ENCODE measurements at places on chromosomes 2 and 18.

DNA sequence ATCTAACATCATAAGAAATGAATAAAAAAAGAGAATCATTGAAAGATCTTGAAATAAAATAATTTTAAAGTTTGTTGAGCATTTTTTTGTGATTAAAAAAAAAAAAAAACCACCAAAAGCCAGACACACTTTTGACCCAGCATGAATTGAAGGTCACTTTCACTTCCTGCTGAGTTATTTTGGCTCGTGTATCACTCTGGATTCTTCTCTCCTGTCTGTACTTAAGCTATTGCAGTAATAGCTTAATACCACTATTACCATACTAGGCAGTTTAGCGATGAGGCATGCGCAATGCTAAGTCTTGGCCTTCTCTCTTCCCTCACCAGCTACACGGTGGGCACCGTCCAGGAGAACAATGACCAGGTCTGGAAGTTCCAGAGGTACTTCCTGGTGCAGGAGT lies 54.5 kb upstream of the SPP2 start:
- DNase-seq: no peak

DNA sequence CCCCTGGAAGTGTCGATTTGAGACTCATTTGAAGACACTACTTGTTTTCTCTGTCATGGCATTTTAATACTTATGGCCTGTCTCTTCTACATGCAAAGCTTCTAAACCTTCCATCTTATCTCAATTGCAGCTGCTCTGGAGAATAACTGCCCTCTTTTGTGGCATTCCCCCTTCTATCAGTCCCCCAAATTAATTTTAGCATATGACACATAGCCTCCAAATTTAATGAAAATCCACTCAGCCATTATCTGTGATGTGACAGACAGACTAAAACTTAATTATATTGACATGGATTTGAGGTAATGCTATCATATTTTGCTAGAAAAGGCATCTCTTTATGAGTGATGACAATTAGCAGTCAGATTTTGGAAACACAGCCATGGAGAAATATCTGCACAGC lies 71.2 kb downstream of the LRRTM1 start:
- no peak for DNase-seq

GRCh38 chr18:67815280-67815679 lies 298.8 kb upstream of the DSEL start:
- DNase-seq: no peak

DNA sequence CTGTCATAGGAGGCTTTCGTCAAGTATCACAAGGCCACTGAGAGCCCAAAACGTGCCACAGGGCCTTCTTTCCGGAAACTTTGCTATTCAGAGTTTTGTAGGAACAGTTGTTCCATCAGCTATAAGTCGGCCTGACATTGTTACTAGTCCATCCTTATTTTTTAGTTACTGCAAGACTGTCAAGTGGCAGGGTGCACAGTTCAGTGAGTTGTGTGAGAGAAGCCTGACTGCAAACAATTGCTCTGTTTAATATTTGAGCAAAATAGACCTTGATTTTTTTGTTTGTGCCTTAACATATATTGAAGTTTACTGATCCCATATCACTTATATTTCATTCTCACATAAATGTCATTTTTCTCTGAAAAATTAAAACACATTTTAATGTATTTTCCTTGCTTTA lies 110.1 kb downstream of the GALNT1 start:
- no peak for DNase-seq

DNA sequence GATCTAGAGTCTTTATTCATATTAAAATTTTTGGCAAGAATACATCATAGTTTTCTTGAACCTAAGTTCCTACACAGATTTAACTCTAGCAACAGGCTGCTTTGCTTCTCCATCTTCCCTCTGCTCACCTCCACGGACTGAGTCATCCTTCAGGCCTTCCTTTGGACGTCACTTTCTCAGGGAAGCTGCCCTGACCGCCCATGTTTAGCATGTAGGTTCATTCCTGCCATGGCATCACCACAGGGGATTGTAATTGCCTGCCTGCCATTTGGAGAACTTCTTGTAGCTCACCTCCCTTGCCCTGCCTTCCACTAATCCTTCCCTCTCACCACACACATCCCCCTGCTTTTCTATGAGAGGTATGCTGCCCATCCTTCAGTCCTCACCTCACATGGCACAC lies 43.9 kb upstream of the B3GNT2 start:
- DNase-seq: no peak

DNA sequence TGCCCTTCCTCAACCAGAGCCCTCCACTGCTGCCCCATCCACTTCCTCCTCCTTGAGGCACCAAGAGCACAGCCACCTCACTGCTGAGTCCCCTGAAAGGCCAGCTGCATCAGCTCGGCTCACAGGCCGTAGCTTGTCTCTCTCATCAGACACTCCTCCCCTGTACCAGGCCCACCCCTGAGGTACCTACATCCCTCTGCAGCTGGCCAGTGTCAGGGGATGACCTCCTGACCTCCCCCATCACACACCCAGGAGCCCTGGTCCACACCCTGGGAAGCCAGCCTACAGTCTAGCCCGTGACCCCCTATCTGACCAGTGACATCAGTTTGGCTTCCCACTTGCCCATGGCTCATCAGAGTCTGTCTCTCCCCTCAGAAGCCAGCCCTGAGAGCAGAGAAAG lies 205.6 kb downstream of the TNS1 start:
- DNase-seq: peak; percentile 12

- no peak for DNase-seq
These were observed 205.8 kb downstream of the PDE1A start for GRCh38 chr2:182220998-182221397.

- DNase-seq: no peak
These were observed 6.0 kb upstream of the LCLAT1 start for GRCh38 chr2:30441023-30441422.

- no peak for DNase-seq
These were observed 18.7 kb downstream of the ITPRID2 start for GRCh38 chr2:181910028-181910831.

DNA sequence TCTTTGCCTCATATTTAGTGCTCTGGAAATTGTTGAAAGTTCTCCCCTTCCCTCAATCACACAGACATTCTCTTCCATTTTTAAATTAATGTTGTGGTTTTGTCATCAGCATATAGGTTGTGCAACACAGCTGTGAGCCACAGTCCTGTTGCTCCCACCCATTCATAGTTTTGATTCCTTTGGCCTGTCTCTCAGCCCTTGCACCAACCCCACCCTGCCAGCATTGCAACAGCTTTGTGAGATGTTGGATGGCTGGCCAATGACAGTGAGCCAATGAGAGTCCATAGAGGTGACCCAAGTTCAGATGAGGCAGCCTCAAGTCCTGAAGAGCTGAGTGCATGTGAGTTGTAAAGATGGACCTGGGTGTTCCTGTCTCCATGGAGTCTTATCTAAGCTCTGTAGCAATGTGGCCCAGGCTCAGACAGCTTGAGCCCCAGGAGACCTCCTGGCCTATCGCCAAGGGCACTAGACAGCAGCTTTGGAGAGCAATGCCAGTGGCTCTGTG lies 775.5 kb downstream of the RNF144A start:
- no peak for DNase-seq

- no peak for DNase-seq
These were observed 24.2 kb upstream of the E2F6 start for GRCh38 chr2:11490194-11490593.

- no peak for DNase-seq
These were observed 625.6 kb downstream of the EPHA4 start for GRCh38 chr2:220946552-220946951.

DNA sequence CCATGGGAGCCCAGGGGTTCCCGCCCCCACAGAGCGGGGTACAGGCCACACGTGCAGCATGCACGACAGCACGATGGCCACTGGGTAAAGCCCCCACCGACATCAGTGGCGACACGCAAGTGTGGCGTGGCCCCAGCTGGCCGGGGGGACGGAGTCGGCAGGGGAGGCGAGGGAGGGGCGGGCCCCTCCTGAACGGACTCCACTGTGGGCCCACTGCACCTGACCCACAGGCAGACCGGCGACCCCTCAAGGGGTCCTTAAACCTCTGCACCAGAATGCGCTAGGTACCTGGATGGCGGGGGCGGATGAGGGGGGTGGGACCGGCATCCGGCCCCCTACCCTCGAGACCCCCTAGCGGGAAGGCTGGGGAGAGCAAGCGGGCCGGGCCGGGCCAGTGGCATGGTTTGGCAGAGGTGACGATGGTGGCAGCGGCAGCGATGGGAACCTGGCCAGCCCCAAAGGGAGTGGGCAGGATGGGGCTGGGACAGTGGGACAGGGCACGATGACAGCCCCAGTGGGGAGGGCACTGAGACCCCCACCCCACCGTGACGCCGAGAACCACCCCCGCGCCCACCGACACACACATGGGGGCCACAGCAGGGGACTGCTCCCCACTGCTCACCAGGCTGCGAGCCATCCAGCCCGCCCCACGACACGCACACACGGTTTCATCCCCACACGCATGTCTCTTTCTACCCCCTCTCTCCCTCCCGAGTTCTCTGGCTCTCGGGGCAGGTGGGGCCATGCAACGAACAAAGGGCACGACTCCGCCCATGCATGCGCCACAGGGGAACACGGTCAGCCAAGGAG lies 91.9 kb upstream of the ANKRD30BL start:
- DNase-seq: no peak

DNA sequence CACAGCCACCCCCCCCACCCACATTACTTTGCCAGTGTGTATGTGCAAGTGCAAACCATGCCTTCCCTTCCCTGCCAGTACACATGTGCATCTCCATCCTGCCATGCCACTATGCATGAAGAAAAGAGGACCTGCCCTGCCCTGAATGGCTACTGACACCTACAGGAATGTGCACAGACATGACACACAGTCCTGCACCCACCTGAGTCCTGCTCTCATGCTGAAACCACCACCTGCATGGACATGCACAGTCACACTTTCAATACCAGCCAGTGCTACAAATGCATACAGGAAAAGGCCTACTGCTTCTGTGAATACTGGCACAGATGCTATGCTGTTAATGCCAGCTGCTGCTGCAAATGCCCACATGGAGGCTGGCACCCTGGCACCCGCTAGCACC lies 334.4 kb upstream of the DLGAP1 start:
- DNase-seq: no peak

DNA sequence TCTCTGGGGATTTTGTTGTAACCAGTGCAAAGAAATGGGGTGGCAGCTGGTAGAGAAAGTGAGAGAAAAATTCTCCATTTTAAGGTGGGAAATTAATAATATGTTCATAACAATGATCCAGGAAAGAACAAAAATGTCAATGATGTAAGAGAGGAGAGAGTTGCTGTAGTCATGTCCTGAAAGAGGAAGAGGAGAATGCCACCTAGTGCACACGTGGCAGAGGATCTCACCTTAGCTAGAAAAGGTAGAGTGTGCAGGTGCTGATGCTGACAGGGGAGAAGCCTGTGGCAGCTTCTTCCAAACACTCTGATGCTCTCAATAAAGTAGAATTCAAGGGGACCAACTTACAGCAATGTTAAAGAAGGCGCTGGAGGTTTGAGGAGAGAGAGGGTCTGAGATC lies 282.9 kb upstream of the PKDCC start:
- no peak for DNase-seq

DNA sequence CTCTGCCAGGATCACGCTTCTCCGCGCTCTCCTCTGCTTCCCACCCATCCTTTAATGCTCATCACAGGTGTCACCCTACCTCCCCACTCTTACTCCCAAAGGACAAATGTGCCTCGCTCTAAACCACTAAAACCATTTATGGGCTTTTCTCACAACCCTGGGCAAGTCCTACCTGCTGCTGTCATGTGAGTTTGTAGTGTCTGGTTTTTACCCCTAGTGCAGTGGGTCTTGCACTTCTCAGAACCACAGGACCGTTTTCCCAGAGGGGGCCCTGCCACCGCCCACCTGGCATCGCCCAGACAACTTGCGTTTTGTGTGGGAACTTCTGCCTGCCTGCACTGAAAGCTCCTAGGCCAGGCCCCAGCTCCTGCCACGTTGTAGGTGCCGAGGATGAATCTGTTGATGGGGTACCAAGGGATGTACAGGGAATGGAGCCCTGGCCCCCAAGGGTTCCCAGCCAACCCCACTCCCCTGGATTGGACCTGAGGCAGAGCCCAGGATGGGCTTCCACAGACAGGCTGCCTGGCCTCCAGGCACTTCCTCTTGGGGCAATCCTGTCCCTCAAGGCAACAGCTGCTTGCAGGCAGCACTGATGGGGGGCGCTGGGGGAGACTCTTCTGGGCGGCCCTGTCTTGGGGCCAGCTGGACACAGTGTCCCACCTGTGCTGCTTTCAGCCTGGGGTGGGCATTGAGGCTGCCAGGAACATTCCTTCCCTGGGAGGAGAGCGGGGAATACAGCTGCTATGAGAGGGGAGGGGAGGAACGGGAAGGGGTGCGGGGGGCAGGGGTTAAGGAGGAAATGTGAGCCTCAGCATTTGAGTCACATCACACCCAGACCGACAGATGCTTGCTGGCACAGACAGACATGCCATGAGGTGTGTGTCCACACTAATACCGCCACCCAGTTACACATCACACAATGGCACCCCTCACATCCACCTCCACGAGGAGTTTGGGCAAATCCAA lies 176.3 kb downstream of the ZFP36L2 start:
- DNase-seq: no peak

DNA sequence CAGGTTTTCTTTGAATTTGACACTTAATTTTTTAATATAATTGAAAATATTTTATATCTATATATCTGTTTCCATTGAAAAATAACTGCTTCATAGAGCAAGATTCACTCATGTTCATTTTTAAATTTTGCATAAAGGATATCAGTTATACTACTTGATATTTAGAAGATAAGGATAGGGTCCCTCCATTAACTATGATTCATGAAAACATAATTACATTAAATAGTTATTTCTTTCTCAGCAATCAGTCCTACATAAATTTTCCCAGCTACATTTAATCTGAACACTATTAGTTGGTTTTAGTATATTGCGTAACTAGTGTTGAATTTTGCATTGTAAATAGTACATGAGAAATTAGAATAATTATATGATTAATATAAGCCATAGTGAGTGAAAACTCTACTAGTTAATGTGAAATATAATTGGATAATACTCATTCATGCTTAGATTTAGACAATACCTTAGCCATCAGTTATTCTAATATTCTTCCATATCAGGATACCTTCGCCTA lies 42.7 kb downstream of the LRP1B start:
- DNase-seq: no peak

- no peak for DNase-seq
These were observed 59.3 kb downstream of the CRACDL start for GRCh38 chr2:98876741-98877140.

GRCh38 chr18:66317243-66318090 lies 286.4 kb downstream of the CDH19 start:
- DNase-seq: no peak

DNA sequence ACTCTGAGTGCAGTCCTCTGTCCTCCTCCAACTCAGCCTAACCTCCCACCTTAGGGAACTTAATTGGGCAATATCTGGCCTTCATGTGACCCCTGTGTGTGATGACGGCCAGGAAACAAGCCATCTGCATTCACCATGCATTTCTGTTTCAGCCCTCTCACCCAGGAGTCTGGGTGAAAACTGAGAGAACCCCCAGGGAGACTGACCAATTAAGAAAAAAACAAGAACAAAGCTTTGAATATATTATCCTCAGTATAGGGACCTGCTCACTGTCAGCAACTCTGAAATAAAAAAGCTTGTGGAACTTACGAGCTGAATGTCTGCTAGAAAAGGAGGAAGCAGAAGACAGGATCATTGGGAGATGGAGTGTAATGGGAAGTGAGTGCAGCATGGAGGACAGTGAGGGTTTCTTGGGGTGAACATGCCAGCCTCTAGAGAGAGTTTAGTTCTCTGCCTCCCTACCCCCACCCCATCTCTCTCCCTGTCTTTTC lies 9.5 kb downstream of the MAPRE2 start:
- no peak for DNase-seq

- no peak for DNase-seq
These were observed 198.1 kb downstream of the MCFD2 start for GRCh38 chr2:46717344-46718121.

- no peak for DNase-seq
These were observed 588.9 kb upstream of the NRXN1 start for GRCh38 chr2:51620796-51621195.

Measured in activated CD4-positive, alpha-beta memory T cell treated with anti-CD3 and anti-CD28 coated beads, Interleukin-2, amount 10 ng/mL, durations not matched to agents 7 days and 5 days (primary cell).